ENCODE measurements at places on chromosomes 1 and 21.

DNA sequence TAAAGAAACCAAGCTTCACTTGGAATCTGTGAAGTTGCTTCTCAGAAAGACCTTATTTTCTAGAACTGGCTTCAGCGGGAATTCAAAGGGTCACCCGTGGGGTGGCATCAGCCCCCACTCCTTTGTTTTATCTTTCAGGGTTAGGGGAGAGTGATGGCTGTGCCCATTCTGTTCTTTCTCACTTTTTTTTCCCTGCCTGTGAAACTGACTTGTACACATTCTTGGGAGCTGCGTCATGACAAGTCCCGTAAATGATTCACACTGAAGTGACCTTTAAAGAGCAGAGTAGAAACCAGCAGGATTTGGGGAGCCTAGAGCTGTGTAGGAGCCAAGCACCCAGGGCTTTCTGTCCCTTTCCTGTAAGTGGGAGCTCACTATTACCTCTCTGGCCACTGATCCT is 43.8 kb downstream of the SLC44A3 start:
- DNase-seq: no peak

DNA sequence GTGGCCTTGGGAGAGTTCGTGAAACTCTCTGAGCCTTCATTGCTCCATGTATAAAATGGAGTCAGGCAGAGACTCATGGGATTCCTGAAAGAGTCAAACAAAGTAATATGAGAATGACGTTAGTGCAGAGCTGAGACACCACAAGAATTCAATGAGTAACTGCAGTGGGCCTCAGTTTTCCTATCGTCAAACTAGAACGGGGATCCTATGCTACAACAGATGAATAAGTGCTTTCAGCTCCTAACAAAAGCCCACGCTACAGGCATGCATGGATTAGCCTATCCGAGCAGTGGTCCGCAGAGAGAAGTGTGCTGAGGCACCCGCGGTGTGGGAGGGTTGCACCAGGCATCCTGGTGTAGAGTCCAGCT is 124.7 kb downstream of the SYF2 start:
- DNase-seq: no peak

- DNase-seq: no peak
Observed at GRCh38 chr1:167105271-167106118, 11.6 kb downstream of the STYXL2 start.

DNA sequence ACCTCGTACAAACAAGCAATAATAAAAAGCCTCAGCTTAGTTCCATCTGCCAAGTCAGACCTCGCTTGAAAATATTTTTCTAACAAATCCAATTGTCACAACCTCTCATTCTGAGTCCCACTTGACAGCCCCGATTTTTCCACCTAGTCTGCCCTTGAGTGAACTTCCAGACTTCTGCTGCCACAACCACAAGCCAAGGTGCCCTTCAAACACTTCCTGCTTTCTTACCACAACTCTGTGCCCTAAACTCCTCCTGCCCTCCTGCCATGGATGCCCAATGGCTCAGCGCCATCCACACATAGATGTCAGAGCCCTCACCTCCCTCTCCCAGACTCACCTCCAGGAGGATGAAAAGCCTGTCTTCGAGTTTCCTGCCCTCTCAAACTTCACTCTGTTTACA is 3.9 kb downstream of the TMPRSS2 start:
- DNase-seq: no peak

GRCh38 chr1:208113011-208113410 is 131.2 kb downstream of the PLXNA2 start:
- DNase-seq: no peak

DNA sequence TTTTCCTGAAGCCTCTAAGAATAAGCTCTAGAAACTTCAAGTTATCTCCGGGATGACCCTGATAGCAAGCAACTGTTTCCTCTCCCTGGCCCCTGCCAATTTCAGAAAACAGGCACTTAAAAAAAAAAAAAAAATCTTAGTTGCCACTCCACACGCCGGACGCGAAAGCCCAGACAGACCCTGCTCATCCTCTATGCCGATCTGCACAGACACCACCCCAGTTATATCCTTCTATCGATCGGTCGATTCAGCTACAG is 1.7 kb downstream of the ANP32E start:
- no peak for DNase-seq

GRCh38 chr1:78121710-78122109 is 75.9 kb downstream of the GIPC2 start:
- DNase-seq: no peak

GRCh38 chr1:155504207-155504606 is 58.4 kb downstream of the ASH1L start:
- no peak for DNase-seq

DNA sequence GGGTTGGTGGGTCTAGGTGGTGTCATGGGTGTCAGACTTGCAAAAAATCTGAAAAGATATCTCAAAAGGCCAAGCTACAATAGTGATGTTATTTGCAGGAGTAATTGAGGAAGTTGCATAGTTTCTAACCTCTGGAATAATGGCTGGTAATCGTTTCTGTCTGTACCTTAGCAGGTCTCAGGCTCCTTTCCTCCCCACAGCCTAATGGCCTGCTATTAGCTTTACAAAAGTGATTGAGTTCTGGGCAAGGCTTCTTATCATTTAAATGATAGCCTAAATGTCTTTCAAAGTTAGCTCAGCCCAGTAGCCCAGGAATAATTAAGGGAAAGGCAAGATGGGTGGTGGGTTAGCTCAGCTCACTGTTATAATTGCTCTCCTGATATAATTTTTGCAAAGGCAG is 37.7 kb upstream of the IGSF5 start:
- DNase-seq: no peak

GRCh38 chr1:2803086-2803930 is 1.8 kb upstream of the TTC34 start:
- no peak for DNase-seq

- no peak for DNase-seq
Observed at GRCh38 chr1:219132939-219133338, 40.7 kb upstream of the LYPLAL1 start.

GRCh38 chr21:32455548-32455947 is 43.0 kb downstream of the EVA1C start:
- no peak for DNase-seq

DNA sequence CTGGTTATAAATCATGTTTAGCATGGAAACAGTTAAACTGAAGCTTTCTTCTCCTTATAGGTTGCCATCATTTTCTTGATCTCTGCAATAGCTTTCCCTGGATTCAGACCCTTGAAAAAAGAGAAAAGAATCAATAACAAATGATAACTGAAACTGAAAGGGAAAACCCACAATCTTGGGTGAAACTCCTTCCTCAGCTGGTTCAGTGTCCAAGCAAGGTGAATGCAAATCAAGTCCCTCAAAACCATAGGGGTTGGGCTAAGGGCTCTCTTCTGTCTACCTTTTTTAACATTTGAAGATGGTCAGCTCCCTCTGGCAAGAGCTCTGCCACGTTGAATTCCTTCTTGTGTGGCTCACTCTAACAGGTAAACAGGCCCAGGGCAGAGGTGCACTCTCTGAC is 7.1 kb upstream of the ATP13A2 start:
- DNase-seq: no peak

DNA sequence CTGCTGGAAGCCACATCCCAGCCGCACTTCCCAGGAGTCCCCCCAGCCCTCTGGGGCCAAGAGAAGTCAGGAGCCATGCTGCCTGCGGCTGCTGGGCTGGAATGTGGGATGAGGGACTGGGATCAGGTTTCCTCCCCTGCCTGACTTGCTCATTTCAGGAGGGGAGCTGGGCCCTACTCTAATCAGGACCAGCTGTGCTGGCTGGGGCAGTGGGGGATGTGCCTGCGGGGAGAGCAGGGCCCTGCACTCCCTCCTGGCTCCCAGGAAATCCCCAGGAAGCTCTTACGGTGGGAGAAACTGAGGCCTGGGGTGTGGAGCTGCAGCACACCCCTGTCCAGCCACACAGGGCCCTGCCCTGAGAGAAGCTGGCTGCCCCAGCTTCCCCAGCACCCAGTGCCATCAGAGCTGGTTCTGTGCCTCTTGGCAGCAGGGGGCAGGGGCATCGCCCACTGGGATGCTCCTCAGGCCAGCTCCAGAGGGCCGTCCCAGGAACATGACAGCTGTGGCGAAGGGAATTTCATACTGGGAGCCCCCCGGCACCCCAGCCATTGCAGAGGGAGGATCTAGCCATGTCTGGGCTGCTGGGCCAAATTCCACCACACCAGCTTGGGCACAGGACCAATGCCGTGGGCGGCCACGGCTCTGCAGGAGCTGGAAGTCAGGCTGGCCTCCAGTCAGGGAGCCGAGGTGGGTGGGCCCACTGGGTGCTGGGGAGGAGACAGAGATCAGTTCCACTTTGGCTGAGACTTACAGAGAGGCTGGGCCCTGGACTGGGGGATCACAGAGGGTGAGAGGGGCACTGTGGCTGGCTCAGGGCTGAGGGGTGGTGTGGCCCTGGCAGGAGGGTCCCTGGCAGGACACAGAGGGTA is 21.3 kb upstream of the PRSS38 start:
- no peak for DNase-seq

DNA sequence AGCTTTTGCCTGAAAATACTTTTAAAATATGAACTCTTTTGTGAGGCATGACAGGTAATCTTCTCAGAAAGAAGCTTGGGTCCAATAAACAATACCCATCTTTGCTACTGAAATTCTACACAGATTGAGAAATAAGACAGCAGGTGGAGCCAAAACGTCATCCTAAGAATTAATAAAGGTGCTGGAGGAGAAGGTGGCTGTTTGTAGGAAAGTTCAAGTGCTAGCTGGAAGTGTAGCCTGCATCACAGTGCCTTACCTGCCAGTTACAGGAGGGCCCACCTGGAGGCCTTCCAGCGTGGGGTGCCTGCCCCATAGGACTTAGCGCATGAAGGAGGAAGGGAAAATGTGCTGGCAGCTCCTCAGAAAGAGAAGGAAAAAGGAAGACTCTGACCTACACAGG is 93.7 kb downstream of the TTC3 start:
- DNase-seq: no peak

- no peak for DNase-seq
Observed at GRCh38 chr21:36992671-36993070, 13.8 kb upstream of the RIPPLY3 start.

- DNase-seq: no peak
Observed at GRCh38 chr1:110190282-110190929, 19.7 kb upstream of the KCNC4 start.

DNA sequence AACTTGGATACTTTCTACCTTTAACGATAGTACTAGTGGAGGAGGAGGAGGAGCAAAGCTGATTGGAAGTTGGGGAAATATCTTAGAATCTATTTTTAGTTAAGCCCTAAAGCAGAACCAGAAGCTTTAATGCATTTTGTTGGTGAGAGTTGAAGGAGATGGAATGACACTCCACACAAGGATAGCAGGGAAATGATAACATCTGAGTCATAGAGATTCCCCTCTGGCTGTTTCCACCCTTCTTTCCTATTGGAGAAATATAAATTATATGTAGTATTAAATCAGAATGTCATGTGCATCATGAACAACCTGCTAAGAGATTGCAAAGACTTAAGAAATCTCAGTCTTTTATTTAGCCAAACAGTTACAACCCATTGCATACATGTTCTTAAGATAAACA is 1357.7 kb downstream of the NCAM2 start:
- DNase-seq: no peak

- DNase-seq: no peak
Observed at GRCh38 chr1:205328476-205328875, 6.9 kb upstream of the NUAK2 start.

DNA sequence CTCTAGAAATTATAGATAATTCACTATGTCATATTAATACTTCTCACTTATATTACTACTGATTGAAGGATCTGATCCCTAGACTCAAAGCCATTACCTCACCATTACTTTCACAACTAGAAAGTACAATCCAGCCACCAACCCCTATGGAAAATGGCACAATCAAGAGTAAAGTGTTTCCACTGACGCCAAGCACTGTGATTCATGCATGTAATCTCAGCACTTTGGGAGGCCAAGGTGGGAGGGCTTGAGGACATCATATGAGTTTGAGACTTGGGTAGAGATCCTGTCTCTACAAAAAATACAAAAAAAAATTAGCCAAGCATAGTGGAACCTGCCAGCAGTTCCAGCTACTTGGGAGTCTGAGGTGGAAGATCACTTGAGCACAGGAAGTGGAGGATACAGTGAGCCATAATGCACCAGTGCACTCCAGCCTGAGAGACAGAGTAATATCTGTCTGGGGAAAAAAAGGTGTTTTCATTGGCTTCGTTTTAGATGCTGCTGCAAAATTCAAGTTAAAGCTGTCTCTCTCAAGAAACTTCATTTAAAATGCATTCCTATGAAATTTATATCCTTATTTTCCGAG is 126.5 kb downstream of the AKT3 start:
- peak; percentile 2 for DNase-seq

DNA sequence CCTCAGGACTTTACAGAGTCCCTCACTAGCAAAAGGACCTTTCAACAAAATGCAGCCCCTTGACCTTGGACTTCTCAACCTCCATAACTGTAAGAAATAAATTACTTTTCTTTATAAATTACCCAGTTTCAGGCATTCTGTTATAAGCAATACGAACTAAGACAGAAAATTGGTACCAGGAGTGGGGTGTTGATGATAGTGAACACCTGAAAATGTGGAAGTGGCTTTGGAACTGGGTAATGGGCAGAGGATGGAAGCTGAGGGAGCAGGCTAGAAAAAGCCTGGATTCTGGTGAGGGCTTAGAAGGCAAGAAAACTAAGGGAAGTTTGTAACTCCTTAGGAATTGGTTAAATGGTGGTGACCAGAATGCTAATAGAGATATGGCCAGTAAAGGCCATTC is 46.8 kb downstream of the DSCAM start:
- DNase-seq: no peak

DNA sequence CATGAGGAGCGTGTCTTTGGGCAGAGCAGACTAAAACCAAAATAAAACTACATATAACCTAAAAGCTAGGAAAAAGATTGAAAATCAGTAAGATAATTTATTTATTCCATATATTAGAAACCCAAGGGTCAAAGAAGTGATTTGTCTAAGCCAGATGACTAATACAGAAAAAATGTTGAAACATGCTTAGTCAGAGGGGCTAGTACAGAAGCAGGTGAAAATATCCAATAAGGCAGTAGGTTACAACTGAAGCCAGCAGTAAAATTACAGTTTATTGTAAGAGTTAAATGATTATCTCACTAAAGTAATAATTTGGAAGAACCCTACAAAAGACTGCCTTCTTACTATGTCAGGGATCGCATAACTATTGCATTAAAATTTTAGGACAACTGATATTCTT is 1190.9 kb upstream of the PRMT6 start:
- DNase-seq: no peak

DNA sequence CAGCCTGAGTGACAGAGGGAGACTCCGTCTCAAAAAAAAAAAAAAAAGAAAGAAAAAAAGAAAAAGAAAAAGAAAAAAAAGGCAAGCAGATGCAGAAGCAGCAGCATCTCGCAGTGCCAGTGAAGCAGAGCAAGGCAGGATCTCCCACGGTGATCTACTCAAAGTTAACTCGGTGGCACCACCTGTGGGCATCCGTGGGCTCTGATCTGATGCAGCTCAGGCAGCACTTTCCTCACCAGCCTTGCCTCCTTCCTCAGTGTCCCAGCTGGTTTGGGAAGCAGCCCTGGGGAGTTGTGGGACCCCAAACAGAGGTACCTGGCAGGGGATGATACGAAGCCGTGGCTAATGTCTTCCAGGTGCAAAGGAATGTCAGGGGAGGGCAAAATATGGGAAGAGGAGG is 104.3 kb upstream of the KRTAP19-8 start:
- no peak for DNase-seq
